ENCODE measurements at places on chromosomes 2 and 18.

- DNase-seq, result no peak
Observed at GRCh38 chr2:127575185-127575765, 39.8 kb downstream of the MYO7B start.

DNA sequence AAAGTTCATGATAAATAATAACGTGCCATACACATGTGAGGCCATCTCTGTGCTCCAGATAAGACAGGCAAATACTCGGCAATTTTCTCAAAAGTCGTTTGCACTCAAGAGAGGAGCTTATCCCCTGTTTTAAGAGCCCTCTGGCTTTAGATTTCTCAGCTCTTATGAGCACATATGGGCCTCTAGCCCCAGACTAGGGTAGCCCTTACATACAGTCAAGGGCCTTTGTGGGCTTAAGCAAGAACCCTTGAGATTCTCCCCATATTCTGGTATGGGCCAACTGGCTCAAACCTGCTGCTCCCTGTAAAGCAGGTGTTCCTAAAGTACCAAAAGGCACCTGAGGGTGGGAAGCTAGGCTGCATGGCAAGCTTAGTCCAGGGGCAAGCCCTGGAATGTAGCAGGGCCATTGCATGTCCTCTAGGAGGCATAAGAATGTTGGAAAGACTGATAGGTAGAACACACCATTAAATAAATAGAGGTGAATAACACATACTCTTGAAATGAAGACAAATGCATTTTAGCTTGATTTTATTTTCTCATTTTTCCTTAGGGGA, 66.1 kb downstream of the FASTKD2 start:
- no peak for DNase-seq

DNA sequence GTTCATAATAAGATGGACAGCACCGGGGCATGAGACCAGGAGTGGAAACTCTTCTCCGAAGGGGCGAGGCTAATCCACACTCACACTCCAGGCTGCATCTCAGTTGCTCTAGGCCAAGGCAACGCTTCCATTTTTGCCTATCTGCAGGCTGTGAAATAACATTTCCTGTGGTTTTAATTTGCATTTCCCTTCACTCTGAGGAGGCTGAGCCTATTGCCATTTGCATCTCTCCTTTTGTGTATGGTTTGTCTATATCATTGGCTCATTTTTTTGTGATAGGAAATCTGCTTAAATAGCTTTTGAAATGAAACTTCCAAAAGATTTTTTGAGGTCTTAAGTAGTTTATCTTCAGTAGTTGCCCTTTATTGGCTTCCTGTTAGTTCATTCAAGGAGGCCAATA, 57.6 kb downstream of the TPGS2 start:
- DNase-seq, result no peak

DNA sequence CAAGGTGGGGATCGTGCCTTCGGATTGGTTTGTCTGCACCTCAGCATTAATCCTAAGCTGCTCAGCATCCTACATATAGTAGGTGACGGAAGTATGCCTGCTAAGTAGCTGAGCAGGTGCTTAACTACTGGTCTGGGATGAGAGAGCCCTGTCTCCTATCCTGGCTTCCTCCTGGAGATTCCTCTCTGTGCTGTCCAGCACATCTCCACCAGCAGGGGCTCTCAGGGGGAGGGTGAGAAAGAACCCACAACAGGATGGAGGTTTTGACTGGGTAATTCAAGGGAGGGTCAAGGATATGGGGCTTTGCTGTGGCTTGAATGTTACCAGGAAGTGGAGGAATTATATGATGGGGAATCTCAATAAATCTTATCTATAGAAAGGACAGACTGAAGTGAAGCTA, 45.4 kb upstream of the KIF5C start:
- DNase-seq, result no peak

- DNase-seq, result no peak
Observed at GRCh38 chr18:56200381-56200911, 437.9 kb downstream of the TXNL1 start.

DNA sequence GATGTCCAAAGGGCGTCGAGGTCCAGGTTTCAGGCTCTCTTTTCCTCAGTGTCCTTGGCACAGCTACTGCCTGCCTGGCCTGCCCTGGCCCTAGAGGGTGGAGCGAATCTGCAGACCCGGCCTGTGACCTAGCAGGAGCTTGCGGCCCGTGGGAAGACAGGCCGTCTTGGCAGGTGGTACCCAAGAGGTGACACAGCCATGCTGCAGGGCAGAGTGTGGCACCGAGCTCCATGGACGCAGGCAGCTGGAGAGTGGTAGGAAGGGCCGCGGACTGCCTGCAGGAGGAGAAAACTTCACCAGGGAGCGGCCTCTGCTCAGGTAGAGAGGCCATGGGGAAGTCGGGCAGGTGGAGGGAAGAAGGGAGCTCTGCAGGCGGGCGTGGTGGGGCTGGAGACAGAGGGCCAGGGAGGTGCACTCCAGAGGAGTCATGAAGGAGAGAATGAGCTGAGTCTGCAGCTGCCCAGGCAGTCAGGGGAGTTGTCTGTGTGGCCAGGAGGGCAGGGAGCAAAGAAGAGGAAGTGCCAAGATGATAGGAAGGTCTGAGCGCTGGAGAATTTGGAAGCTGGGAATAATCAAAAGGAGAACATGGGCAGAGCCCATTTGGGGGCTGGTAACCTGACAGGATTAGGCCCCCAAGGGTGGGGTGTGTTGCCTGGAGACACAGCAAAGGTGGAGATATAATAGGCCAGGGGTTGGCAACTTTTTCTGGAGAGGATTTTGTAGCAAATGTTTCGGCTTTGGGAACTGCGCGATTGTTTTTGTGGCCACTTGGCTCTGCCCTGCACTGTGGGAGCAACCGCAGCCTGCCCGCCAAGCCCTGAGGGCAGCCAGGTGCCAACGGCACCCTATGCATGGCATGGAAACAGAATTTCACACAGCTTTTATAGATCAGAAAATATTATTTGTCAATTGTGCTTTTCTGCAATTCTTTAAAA, 154.4 kb upstream of the PXDN start:
- no peak for DNase-seq

DNA sequence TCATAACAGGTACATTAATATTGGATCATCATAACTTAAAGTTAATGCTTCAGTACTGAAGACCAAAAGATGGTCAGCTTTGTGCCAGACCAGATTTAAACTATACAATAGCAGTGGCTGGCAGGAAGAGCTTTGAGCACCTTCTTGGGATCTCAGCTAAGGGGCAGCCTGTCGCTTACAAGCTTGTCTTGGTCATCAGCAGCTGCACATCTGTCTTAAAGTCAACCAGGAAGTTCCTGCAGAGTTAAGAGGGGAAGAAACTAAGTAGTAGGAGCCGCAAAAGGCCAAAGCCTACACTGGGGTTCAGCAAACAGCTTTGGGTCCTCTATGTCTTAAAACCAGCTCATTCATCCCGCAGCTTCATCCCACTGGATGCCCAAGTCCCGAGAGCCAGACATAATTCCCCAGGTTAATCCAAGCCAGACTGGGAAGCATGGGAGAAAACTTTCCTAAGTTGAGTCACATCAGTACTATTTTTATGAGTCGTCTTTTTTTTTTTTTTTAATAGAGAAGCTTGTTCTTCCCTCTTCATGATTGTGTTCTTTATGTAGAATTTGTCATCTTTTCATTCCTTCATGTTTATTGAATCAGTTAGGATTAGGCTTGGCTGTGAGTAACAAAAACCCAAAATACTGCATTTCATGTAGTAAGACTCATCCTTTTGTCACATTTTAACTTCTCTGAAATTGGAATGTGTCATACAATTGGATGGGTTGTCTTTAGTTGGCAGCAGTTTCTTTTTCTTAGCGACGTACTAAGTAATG, 59.3 kb downstream of the SERTAD2 start:
- DNase-seq, result no peak

DNA sequence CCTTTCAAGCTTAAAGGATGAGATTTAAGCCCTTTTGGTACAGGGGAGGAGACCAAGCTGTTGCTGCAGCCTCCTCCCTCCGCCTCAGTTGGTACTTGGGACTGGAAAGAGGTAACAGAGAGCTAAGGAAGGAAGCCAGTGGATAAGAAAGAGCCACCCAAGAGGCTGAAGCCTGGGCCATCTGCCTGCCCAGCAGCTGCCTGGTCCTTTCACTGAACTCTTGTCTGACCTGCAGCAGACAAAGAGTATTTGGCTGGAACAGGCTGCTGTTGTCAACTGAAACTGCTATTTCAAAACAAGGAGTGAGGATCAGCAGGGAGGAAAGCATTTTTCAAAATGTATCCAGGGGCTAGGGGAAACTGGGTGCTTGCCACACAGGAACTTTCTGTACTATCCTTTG, 30.3 kb downstream of the TNS1 start:
- DNase-seq, result no peak

DNA sequence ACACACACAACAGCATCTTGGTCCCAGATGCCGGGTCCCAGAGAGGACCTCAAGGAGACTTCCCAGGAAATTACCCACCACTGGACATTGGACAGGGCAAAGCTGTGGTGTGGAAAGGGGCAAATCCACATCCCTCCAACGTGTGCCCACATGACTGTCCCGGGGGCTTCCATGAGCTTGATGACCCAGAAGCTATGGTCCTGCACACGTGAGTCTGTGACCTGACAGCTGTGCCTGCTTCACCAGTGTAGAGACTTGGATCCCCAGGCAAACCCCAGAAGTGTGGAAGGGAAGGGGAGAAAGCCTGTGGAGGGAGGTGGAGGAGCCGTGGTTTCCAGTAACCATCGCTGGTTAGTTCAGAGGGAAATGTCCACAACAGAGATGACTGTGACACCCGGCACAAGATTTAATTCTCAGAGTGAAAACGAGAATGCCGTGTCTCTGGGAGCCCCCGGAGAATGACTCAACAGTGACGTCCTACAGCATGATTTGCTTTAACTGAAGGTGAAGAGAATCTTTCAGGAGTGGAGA, 19.1 kb upstream of the GPR55 start:
- DNase-seq, result no peak

- no peak for DNase-seq
Observed at GRCh38 chr2:63596401-63596883, 7.7 kb downstream of the MDH1 start.

DNA sequence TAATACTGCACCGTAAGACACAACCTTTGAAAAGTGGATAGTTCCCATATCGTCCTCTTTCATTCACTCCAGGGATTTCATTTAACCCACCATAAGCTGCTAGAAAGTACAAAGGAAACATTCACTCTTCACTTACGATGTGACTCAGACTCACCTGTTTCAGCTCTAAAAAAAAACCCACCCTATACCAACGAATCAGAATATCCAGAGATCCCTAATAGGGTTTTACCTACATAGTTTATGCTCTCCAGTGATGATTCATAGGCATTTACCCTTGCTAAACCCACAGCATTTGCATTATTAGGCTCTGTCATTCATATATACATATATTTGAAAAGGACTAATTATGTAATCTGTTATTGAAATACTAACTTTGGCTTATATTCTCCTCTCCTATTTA, 60.2 kb downstream of the PRPF40A start:
- DNase-seq, result no peak
